ENCODE measurements at places on chromosomes 4 and X.

DNA sequence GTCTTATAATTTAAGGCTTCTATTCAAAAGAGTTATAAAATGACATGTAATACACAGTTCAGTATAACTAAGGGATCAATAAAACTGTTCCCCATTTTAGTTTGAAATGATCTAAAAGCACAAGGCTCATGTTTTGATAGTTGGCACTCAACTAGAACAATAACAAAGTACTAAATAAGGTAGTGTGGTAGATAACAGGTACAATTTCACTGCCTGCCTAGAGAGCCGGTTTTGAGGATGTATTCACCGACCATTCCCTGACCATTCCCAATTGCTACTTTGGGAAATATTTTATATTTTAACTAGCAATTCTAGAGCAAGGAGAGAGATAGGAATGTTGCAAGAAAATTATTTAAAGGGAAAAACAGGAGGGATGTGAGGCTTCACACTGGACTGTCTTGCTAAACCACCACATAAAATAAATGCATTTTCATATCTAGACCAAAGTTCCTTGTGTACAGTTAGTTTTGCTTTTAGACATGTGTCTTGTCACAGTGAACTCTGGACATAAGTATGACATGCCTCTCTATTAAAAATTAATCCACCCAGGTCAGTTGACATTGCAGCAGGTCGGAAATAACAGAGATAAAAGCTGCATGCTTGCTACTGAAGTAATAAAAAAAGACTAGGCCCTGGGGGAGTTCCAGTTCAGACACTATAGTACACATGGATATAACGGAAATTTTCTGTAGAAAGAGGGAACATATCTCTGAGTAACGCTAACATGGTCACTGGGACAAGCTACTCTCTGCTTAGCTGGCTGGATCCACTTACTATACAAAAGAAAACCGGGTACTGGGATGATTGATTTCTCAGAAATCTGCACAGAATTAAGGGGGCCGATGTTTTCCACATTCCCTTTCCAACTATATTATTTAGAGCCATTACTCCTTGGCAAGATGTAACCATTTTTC lies 56.3 kb upstream of the NAP1L5 start:
- no peak for DNase-seq

- no peak for DNase-seq
These were observed 6.8 kb downstream of the ANXA5 start for GRCh38 chr4:121690001-121690400.

- no peak for DNase-seq
These were observed 1.6 kb upstream of the SLC10A4 start for GRCh38 chr4:48481581-48481980.

GRCh38 chr4:150079081-150079581 lies 886 bp downstream of the DCLK2 start:
- no peak for DNase-seq

GRCh38 chr4:40055511-40055862 lies 1.2 kb upstream of the N4BP2 start:
- DNase-seq = no peak

- no peak for DNase-seq
These were observed 38.6 kb downstream of the PTCHD1 start for GRCh38 chrX:23373129-23373804.

DNA sequence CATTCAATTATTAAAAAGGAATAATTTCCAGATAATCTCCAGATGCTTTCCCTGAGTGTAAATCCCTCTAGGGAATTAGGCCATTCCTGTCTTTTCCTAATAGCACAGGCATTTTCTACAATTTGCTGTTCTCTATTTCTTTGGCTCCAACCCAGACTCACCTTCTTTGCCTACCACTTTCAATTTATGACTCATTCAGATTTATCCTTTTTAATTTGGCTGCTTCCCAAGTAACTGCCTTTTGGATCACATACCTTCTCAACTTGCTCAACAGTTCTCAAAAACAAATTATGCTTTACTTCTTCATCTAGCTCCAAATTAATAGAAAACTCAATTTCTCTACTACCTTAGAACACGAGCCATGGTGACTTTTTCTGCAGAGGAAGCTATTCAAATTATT lies 1166.3 kb upstream of the PCDH7 start:
- no peak for DNase-seq

DNA sequence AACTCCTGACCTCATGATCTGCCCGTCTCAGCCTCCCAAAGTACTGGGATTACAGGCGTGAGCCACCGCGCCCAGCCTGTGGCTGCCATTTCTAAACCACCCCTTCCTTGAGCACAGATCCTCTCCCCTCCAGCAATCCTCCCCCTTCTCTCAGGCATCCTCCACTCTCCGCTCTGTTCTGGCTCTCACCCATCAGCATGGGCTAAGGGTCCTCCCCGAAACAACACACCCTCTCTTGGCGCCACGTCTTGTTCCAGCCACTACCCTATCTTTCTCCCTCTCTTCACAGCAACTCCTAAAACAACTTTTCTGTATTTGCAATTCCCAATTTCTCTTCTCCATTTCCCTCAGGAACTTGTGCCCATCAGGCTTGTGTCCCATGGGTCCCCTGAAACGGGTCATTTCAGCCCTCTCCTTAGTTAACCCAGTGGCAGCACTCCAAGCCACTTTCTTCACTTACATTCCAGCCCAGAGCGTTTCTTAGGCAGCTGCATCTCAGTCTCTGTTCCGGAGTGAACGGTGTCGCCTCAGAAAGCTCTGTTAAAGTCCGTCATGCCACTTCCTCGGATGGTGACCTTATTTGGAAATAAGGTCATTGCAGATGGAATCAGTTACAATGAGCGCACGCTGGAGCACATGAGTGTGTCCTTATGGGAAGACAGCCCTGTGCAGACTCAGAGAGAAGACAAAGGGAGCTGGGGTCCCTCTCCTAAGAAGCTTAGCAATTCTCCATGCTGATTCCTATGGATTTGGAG lies 28.3 kb upstream of the CLDN24 start:
- no peak for DNase-seq

DNA sequence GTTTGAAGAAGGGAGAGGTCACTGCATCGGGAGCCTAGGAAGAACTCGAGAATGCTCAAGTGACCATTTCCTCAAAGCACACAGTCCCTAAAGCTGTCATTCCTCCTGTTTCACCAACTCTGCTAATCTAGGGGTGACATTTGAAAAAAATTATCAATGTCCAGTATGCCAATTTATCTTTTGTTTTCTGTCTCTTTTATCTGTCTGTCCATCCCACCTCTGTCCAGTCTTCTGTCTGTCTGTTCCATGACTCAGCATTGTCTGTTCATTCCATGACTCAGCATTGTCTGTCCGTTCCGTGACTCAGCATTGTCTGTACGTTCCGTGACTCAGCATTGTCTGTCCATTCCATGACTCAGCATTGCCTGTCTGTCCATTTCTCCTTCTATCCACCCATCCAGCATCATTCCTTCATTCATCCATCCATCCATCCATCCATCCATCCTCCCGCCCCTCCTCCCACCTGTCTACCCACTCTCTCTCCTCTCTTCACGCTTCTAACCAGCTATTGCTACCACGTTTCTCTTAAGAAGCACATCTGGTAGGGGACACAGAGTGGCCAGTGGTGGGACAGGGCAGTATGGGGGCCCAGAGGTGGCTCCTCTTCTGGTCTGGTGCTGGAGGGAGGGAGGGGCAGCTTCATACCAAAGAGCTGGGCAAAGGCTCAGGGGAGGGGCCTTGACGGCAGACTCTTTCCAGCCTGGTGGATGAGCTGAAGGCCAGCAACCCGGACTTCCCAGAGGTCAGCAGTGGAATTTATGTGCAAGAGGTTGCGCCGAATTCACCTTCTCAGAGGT lies 34.1 kb downstream of the HTRA3 start:
- no peak for DNase-seq

DNA sequence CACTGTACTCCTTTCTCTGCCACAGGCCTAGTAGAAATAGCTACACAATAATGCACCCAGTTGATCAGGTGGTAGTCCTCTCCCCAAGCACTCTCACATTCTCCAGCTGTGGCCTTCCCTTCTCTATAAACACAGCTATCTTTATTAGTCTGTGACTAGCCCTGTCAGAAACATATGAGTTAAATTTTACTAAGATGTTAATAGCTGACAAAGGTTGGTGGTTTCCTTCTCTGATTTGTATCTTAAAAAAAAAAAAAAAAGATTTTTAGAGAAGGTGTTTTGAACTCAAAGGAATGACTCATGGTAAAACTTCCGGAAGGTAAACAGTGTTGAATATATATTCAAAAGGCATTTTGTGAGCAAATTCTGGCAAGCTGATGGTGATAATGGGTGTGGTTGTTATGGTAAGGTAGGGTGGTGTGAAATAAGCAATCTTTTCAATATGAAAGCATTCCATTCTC lies 327.4 kb downstream of the PPP3CA start:
- DNase-seq = no peak

- DNase-seq = no peak
These were observed 95.5 kb upstream of the CPEB2 start for GRCh38 chr4:14906805-14907204.

GRCh38 chrX:19756597-19757131 lies 130.7 kb downstream of the SH3KBP1 start:
- no peak for DNase-seq

GRCh38 chr4:169025184-169025583 lies 15.1 kb upstream of the CBR4 start:
- DNase-seq = no peak

GRCh38 chr4:149638073-149638472 lies 177.6 kb downstream of the IQCM start:
- DNase-seq = no peak

DNA sequence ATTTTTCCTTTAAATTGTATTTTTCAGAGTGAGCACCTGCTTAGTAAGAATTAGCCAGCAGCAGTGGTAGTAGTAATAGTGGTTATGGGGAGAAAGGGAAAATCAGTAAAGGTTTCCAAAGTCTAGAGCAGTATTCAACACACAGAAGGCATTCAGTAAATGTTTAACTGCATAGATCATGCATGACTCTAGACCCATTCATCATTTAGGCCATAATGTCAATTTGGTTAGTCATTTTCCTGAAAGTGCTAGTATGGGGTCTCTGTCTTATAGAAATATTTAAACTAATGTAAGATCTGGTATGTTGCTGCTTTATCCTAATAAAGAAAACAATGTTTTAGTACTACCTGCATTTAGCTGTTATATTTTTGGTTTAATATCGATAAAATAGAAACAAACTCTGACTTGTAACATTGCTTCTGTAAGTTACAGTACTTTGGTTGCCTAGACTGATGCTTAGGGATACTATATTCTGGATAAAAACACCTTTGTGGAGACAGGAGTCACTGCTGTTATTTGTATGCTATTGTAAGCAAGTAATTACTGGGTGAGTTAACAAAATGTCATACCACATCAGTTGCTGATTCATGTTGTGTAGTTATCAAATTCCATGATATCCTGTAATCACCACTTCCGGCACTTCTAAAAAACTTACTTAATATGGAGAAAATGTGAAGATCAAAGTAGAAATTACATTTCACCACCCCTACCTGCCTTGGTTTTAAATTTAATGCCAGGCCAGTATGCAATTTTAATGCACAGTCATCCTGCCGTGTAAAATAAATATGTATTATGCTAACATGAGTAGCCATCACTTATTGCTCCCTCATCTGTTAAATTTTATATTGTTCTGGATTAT lies 115.8 kb upstream of the BMPR1B start:
- DNase-seq = no peak

DNA sequence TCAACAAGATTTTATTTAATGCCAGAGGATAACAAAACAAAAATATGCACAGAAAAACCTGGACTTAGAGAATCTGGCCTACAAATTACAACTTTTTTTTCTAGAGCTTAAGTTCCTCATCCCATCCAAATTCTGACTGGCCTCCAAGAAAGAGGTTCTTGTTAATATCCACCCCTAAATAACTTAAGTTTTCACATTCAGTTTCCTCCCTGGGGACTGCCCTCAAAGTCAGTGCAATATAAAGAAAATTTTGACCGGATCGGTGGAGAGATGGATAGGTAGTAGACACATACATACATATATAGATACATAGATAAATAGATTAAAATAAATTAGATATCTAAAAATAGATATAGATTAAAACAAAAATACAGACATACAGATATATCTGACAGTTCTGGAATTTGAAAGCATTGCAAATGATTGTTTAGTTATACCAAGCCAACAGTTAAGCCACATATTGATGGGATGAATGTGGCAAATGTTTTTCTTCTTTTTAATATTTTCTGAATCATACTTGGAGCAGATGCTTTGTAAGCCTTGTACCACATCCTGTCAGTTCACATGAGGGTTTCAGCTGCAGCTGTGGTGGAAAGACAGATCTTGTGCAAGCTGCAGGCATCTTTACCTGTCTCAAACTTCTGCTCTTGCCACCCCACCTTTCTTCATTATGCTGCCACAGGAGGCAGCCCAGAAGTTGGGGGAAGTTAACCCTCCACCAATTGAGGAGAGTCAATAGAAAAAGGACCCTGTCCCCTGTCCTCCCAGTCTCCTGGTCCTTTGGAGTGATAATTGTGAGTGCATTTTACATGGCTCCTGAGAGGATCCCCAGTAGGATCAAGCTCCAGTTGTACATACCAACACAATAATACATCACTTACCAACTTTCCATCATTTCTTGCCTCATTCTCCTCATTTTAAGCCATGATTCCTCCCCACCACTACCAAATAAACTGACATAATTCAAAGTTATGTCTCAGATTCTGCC lies 58.5 kb upstream of the PRDM8 start:
- DNase-seq = peak; percentile 36

GRCh38 chr4:68349279-68349648 lies 626 bp downstream of the YTHDC1 start:
- DNase-seq = no peak

DNA sequence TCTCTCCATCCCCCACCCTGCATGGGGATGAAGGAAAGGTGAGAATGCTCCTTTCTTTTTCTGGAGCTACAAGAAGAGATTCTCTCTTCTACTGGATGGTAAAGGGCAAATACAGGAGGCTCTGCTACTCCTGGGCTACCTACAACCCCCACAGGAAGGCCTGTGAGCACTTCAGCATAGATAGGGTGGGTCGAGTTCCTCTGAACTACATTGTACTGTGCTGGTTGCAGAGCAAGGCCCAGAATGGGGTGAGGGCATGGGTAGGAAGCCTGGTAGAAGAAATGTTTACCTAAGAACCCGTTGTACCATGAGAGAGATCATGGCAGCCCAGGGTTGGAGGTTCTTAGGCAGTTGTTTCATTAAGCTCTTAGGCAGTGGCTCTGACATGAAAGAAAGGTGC lies 510.4 kb downstream of the MID1IP1 start:
- no peak for DNase-seq

DNA sequence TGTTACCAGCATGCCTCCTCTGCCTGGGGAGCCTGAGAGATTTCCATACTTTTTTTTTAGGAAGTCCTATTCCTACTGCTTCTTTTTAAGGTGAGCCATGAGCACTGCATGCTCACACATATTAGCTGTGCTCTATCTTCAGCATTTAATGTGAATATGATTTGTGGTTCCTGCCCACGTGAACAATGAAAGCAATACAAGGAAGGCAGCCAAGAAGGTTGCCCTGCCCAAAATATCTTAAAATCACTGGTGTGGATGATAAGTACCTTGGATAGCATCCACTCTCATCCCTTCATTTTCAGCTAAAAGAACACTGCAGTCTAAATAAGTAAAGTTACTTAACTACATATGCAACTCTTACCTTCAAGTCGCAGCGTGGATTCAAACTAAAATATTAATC lies 607.5 kb downstream of the PACRGL start:
- no peak for DNase-seq

GRCh38 chr4:65508168-65508567 lies 162.1 kb downstream of the EPHA5 start:
- DNase-seq = no peak

Measured in activated CD4-positive, alpha-beta T cell treated with anti-CD3 and anti-CD28 coated beads, Interleukin-2, amount 50 U/mL, for 1 hour (primary cell).